Activated T-helper 1 cell treated with anti-CD3 and anti-CD28 coated beads, Interleukin-12 subunit alpha, Interleukin-12 subunit beta, Interleukin-2, Interleukin-4 antibody, amounts not matched to agents 30 ng/mL and 10 ng/mL and 1 ng/mL, durations not matched to agents 14 hours and 24 hours and 36 hours (primary cell): ENCODE measurements at places on chromosomes 3 and 15.

DNA sequence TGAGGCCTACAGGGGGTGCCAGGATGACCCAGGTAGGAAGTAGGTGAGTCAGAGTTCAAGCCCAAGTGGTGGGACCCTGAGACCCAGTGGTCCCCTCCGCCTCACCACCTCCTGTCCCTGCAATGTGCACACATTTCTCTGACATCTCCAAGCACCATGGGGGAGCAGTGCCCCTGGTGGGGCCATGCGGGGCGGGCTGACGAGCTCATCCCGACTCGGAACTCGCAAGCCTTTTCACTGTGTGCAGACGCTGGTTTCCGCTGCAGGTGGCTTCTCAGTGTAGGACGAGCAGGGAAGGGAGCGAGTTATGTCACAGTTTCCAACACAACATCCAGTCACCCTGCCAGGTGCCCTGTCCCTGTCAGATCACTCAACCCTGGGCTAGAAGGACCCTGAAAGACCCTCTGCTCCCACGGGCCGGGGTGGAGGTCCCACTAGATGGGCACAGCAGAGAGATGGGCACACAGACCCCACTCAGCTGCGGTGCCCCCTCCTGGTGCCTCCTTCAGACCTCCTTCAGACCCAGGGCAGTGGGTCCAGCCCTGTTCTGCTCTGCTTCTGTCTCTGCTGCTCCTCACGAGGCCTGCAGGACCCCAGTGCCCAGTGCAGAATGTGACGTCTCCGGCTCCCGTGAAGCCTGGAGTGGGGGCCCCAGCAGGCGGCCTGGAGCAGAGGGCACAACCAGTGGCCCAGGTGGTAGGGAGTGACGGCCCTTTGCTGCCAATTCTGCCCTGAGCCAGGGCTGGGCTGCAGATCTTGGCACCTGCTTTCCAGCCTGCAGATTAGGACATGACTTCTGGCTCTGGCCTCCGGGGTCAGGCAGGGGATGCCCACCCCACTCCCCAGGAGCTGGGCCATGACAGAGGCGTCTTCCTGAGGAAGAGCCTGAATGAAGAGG is 102.0 kb upstream of the RPL32 start:
- no peak for DNase-seq

DNA sequence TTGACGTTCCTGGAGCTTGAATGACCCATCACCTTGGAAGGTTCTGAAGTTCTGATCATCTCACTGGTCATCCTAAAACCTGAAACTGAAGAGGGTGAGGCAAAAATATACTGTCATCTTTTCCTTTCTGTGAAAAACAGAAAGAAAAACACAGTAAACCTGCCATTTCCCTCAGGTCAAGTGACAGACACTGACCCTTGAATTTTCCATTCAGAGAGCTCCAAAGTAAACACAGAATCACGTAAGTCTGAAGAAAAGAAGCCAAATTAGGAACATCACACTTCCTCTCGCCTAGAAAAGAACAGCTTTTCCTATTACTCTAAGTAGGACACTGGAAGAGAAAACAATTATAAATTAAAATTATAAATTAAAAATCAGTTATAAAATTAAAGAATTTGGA is 78.7 kb upstream of the TGFBR2 start:
- no peak for DNase-seq

GRCh38 chr3:134775831-134776230 is 19.2 kb upstream of the EPHB1 start:
- no peak for DNase-seq

- DNase-seq = peak; percentile 52
These were observed 638 bp downstream of the WDR5B start for GRCh38 chr3:122415104-122415744.

DNA sequence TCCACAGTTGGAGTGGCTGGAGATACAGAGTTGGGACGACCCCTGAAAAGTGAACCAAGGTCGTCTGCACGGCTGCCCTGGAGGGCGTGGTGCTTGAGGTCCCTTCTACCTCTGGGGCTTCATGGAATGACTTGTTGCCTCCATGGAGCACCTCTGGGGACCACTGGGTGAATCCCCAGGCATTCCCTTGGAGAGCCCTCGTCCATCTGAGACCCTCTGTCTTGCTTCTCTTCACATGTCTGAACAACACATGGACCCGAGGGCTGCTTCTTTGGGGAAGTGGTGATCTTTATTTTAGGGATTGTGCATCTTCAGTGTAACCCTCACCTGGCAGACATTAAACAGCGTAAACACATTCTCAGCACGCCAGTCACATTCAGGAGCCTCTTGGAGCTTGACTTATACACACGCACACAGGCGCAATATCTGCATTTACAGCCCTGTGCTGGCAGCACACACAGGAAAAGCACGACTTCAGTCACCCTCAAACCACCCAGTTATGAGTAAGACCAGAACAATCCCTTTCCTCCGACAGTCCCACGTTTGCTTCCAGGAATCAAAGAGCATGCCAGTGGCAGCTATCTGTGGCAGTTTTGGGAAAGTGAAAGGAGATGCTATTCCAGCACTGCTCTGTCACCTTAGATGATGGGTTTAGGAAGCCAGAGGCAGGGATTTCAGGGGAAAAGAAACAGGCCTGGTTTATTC is 12.6 kb downstream of the FAM107A start:
- DNase-seq = no peak

DNA sequence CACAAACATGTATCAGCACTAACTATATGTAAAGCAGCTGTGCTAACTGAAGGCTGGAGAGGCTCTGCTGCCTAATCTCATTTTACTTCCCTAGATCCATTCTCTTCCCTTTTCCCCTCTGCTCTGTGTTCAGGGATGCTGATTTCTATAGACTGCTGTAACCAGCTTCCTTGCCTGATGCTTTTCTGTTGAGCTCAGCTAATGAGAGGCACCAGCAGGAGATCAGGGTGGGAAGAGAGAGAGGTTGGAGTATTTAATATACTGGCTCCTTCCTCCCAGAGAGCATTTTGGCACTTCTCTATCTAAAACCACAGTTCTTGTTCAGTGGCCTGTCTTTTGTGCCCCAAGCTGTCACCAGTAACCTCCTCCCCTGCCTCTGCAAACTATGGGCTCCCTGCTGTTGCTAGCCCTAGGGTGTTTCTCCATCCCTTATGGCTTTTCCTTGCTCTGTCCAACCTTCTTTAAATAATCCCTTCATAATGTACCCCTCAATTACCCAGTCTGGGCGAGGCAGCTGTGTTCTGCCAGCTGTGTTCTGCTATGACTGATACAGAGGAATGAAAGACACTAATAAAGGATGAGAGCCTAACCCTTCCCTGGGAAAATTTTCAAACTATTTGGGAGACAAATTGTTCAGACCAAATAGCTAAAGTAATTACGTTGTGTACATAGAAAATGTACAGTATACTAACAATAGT is 69.5 kb downstream of the CADPS start:
- no peak for DNase-seq

- DNase-seq = no peak
These were observed 58.7 kb upstream of the TGFBR2 start for GRCh38 chr3:30547716-30548115.

- no peak for DNase-seq
These were observed 28.3 kb upstream of the HGD start for GRCh38 chr3:120710369-120710768.

GRCh38 chr3:135929670-135930069 is 35.9 kb upstream of the PPP2R3A start:
- no peak for DNase-seq

- DNase-seq = no peak
These were observed 2.4 kb downstream of the ANPEP start for GRCh38 chr15:89812011-89812846.

DNA sequence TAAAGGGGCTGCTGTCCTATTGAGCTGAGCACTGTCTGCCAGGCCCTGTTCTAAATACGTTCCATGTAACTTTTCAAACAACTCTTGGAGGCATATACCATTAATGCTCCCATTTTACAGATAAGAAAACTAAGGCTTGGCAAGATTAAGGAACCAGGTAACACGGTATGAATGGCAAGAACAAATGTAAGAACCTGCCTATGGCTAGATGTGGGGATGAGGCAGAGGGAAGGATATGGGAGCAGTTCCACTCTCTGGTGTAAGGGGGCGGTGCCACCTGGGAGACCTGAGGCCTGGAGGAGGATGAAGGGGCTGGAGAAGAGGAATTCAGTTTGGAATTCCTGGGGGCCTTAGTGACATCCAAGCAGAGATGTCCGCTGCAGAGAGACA is 3.8 kb upstream of the LMAN1L start:
- no peak for DNase-seq

DNA sequence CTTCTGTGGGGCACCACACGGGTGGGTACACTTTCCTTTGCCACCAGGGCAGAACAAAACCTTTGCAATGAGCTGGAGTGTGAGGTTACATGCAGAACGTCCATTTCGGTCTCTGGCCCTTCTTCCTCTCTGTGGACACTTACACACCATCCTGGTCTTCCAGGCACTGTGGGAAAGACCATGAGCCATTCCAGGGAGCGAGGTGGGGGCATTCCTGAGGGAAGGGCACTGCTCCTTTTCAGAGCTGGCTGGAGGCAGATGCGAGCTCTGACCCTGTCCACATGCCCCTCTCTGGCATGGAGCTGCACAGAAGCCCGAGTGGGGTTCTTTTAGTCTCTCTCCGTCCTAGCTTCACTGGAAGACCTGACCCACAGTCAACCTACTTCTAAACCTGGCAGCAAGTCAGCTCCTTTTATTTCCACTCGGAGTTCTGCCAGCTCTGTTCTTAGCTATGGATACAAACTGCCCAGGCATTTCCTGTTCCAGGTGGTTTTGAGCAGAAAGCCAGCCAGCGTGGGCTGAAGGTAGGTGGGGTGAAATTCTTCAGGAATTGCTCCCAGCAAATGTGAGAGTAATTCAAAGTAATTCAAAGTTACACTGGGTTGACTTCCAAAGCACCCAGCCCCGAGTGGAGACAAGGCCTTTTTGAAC is 281.4 kb downstream of the ADAMTS17 start:
- no peak for DNase-seq

GRCh38 chr15:67777773-67778172 is 47.5 kb upstream of the SKOR1 start:
- DNase-seq = no peak

DNA sequence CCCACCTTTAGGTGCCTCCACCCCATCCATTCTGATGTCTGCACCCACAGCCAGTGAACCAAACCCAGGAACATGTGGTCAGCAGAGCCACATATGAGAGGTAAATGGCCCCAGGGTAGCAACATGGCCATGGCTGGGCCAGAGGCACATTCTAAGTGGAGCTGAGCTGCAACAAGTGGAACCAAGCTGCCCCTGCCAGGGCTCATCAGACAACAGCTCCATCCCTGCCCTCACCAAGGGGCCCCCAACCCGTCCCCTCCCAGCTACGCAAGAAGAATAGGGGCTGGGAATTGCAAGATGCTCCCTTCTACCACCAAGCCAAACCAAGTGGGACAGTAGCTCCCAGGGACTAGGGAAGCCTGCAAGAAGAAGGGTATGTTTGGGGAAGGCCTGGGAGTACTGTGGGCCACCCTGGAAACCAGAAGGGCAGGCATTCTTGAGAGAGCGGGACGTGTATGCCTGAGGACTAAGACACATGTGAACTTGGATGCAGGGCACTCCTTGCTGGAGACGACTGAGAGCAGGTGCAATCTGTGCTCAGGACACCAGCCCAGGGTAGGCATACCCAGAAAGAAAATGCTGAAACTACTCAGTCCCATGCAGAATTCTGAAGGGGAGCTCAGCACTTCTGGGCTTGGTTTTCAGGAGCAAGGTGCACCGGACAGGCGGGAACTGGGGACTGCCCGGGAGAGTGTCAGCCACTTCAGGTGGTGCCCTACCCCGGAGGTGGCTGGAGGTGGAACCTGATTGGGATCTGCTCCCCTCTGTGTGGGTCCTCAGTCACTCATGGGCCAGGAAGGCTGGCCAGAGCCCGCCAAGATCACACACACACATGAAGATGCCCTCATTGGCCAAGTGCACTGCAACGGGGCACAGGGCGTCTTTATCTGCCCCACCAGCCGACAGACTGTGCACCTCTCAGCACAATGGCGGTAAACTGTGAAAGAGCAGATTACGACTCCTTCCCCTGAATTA is 9.5 kb downstream of the MYL3 start:
- no peak for DNase-seq

DNA sequence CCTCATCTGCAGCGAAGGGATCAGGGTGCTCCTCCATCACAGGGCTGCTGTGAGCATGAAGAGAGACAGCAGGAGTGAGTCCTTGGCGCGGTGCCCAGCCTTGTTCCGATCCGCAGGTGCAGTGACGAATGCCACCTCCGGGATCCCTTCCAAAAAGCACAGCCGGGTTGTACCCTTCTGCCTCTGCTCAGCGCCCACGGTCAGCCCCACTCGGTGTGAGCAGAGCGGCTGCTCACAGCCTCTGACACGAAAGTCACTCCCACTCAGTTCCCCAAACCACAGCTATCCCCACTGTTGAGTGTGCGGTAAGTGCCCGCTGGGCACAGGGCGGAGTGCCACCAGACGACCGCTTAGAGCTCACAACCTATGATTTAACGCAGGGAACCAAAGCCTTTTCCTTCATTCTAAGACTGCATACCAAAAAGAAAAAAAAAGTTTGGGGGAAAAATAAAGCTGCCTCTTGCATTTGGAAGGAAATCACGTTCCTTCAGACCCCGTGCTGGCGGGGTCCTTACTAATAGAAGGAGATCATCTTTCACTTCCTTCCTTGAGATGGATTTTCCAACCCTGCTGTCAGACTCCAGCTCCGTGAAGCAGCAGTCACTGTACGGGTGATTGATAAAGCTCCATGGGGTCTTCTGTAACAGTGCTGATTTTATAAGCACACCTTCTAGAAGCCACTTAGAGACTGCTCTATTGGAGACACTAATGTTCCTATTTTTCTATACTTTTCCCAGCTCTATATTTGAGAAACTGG is 34.7 kb upstream of the TUBGCP5 start:
- no peak for DNase-seq

GRCh38 chr15:60590935-60591495 is 112.1 kb upstream of the ICE2 start:
- peak; percentile 43 for DNase-seq

DNA sequence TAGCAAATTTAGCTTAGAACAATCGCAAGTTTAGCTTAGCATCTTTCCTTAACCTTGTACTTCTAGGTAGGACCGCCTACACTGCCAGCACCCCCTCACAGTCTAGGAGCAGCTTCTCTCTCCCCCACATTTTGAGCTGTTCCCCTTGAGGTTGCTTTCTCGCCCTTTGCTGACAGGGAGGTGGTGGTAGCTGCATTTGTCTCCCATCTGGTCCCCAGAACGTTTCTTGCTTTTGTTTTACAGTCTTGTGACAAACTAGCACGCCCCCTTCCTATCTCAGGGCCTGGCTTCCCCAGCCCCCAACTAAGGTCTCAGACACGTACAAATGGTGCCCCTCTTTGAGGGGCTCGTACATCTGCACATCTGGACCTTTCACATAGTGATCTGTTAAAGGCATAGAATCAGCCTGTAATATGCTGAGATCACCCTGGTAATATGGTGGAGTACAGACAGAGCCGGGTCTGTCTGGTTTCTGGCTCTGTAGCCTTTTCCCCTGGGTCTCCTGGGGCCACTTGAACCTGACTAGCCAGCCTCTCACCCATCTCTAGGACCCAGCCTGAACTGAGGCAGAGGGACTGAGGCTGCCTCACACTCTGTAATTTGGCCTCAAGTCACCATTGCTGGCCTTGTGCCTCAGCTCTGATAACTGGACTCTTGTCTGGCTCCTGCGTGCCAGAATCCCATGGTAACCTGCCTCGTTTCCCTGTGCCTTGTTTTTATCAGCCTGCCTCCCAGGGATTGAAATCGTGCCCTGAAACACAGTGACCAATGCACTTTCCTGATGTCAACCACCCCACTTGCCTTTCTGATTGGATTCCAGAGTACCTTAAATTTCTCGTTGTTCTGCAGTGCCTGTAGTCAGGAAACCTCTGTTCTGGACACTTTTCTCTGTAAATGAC is 27.7 kb downstream of the CRTC3 start:
- DNase-seq = no peak
